Posterior vena cava (tissue), 2 donors: ENCODE measurements at places on chromosomes 2 and 18. TPM values are rescaled to one million over a fixed set of nuclear protein-coding genes. Genes with fewer than 3 reads are reported as not detected.

DNA sequence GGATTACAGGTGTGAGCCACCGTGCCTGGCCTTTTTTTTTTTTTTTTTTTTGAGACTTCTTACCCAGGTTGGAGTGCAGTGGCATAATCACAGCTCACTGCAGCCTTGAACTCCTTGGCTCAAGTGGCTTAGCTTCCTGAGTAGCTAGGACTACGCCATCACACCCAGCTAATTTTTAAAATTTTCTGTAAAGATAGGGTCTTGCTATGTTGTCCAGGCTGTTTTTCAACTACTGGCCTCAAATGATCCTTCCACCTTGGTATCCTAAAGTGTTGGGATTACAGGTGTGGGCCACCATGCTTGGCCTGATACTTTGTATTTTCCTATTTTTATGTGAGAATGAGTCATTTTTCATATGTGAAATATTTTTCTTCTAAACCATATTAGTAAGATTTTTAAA is 13.7 kb downstream of the ELP2 start:
- no peak for DNase-seq

The OTX1 gene
- total RNA-seq: not detected

GRCh38 chr18:58213440-58213839 is 169.4 kb downstream of the NEDD4L start:
- DNase-seq: no peak

GRCh38 chr2:156704132-156704531 is 268.0 kb downstream of the GPD2 start:
- no peak for DNase-seq

The ARHGAP15 gene
- 23.2 TPM for total RNA-seq

The SULT1C4 gene
- total RNA-seq: 2.7 TPM

- no peak for DNase-seq
These were observed 9.3 kb downstream of the GPN1 start for GRCh38 chr2:27638037-27638637.

The LRRTM4 gene
- total RNA-seq: 0.81 TPM

The RAB31 gene
- 107 TPM for total RNA-seq

DNA sequence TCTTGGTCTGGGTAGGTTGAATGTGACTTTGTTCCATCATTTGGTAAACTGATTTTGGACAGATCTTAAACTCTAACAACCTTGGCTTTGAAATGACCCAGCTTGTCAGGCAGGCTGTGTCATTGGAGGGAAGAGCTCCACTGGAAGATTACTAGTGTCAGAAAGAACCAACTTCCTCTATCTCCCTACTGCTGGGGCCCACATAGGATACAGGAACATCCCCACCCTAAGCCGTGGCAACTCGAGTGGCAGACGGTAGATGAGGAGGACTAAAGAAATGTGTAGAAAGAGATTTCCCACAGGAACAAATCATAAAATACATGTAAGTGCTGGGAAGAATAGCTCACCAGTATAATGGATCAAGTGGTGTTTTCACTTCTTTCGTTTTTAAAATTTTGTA is 4.3 kb upstream of the G6PC2 start:
- DNase-seq: no peak

GRCh38 chr2:1726558-1726957 is 17.8 kb downstream of the PXDN start:
- DNase-seq: no peak

GRCh38 chr18:63505566-63506335 is 29.0 kb downstream of the SERPINB5 start:
- no peak for DNase-seq

DNA sequence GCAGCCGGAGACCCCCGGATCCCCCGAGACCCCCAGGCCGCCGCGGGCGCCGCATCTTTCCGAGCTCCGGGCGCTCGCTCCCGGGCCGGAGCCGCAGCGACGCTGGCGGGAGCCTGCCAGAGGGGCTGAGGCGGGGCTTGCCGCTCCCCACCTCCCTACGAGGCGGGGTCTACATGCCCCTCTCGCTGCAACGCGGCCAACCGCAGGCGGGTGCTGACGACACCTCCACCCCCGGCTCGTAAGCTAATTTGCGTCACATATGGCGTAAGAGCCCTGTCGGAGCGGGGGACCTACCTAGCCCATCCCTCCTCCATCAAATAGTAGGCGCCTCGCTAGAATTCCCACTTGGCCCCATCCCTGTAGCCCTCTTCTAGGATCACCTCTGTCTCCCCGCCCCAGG is at the start of gene PTPRN:
TSS of gene PTPRN (minus strand) at position 124 of the 400 bp plus-strand sequence. CDS start at position 55, 69 bp downstream.
- peak; percentile 56 for DNase-seq

The GRHL1 gene
- 2.3 TPM for total RNA-seq

DNA sequence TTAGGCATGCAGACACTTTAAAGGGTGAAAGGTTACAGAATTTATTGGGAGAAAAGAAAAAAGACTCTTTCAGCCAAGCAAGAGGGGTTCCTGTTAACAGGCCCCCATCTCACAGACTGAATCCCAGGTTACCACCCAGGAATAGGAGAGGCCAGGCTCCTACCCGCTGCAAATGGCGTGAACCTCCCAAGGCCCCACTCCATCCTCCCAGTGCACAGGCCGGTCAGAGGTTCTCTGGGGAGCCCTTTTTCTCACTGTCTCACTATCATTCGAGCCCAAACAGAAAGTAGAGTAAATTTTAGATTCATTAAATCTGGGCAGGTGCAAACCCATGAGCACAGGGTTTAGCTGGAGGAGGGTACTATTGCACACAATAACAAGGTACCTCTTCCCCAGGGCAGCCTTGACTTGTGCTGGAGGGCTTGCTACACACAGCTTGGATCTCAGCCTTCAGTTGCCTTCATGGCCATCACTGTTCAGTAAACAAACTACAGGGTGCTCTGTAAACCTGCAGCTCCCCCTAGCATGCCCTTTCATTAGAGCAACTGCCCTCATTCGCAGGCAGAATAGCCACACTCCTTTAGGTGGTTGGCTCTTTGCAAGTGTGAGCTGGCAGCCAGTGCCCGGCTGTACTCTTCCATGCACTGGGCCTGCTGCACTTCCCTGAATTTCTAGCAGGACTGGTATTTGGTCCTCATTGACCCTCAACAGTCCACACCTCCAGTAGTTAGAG is 7.3 kb upstream of the PLEK start:
- no peak for DNase-seq

DNA sequence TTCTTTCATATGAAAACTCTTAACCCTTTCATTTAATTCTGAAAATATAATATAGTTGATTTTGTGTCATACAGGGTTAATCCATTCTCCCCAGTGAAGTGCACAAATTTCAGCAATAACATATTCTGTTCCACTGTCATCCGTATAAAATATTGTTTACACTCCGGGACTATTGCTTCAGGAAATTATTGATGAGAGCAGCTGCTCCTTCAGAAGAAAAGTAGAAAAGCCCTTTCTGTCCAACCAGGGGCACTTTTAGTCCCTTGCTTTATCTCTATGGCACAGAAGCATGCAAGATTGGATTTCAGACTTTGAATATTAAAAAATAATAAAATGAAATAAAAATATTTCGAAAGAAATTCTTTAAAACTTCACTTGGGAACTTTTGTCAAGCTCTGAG is 535.7 kb upstream of the SLC39A10 start:
- DNase-seq: no peak

The ANKRD30BL gene
- not detected for total RNA-seq

DNA sequence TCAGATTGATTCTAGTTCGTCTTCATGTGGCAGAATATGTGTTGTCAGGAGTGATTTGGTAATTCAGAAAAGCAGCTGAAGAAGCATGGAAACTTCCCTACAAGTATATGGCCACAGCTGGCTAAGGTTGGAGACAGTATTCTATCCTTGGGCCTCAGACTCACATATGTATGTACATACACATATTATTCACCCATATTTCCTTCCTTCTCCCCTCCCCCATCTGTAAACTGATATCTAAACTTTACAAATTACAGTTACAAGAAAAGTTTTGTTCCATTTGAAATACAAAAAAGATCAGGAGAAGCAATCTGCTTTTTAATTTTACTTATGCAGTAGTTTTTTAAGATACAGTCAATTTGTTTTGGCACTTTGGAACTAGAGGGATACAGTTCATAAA is 3.1 kb downstream of the SP3 start:
- DNase-seq: no peak

DNA sequence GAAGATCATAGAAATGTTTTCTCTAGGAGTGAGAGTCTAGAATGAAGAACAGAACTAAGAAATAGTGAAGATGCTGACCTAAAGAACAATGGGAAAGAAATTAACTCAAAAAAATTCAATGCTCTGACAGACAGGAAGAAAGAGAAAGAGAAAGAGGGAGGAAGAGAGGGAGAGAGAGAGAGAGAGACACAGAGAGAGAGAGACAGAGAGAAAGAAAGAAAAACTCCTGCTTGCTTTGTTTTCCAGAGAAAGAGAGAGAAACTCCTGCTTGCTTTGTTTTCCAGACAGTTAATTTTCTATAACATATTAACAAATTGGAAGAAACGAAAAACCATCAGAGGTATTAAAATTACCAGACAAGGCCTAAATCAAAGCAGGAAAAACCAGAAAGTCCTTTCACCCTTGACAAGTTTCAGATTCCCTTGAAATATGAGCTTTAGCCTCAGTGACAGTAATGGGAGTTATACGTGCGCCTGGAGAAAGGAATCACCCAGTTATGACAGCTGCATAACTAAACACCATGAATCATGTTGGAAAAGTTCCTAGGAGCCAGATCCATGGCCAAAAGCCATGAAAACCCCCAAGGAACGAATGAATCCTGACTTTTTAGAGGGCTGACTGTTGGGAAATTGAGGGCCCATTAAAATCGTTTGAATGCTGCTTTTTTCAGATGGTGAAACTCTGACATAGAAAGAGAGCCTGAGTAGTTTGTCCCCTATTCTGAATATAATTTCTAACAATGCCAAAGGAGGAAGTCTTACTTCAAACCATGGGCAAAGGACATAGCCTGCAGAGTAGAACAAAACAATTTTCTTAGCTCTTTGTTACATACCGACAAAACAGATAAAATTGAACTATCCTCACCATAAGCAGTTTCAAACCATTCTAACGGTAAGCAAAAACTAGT is 228.6 kb upstream of the CHST9 start:
- DNase-seq: no peak

The ALPG gene
- not detected for total RNA-seq

The TTC27 gene
- total RNA-seq: 13.6 TPM

DNA sequence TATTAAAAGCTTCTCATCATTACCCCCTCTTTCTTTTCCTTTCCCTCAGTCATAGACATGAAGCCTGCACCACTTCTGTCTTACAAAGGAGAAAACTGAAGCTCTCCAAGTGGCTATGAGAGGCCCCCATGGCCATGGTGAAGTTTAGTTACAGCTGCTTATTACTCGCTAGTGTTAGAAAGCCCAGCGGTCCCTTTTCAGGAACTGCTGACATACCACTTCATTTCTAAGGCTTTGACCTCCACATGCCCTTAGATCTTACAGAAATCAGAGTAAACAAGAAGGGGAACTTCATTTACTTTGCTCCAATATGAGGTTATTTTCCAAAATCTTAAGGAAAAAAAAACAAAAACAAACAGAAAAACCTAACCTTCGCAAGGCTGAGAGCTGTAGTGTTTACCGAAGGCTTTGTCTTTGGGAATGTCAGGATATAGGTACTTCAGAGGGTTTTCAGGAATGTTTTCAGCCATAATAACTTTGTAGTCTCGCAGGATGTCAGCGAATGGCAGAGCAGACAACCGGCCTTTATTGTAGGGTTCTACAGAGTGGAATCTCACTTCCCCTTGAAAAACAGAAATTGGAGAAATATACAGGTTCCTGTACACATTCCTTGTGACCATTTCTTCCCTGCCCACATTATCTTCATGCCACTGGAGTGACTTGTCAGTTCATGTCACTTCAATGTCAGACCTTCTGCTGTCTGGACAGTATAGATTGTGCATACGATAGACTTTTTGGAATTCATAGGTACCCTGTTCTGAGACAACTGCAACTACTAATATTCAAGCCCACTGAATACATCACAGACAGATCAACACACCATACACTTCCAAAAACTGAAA is 18.8 kb upstream of the STAT1 start:
- no peak for DNase-seq

DNA sequence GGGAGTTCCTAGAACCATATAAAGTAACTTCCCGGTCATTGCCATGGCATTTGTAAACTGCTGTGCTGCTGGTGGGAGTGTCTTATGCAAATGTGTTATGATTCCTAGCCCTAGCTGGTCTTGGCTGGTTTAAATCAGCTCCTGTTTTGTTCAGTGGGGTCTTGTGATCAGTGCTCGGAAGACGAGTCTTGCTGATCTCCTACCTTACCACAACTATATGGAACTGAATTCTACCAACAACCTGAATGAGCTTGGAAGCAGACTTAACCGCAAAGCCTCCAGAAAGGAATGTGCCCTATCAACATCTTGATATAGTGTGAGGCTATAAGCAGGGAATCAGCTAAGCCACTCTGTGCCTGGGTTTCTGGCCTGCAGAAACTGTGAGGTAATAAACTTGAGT is 33.5 kb downstream of the POLE4 start:
- DNase-seq: no peak

The IL1F10 gene
- not detected for total RNA-seq
